Tongue (tissue), 3 donors: ENCODE measurements at places on chromosomes 1 and 21. TPM values are rescaled to one million over a fixed set of nuclear protein-coding genes. Genes with fewer than 3 reads are reported as not detected.

GRCh38 chr1:204174958-204175357 lies 8.8 kb upstream of the REN start:
- DNase-seq: no peak

GRCh38 chr1:49052102-49052501 lies 275.4 kb upstream of the BEND5 start:
- DNase-seq: no peak

- DNase-seq: no peak
These were observed 75.9 kb downstream of the IVNS1ABP start for GRCh38 chr1:185241127-185241526.

GRCh38 chr1:212633161-212633560 lies 24.6 kb downstream of the ATF3 start:
- no peak for DNase-seq

DCST1 gene
- not detected for total RNA-seq

KRTAP13-2 gene
- total RNA-seq: not detected

GUCA2B gene
- not detected for total RNA-seq
